NK-92 treated with Interleukin-12 subunit alpha and Interleukin-12 subunit beta, amount 100 ng/mL, for 24 hours (cell line): ENCODE measurements at places on chromosomes 3 and 15.

DNA sequence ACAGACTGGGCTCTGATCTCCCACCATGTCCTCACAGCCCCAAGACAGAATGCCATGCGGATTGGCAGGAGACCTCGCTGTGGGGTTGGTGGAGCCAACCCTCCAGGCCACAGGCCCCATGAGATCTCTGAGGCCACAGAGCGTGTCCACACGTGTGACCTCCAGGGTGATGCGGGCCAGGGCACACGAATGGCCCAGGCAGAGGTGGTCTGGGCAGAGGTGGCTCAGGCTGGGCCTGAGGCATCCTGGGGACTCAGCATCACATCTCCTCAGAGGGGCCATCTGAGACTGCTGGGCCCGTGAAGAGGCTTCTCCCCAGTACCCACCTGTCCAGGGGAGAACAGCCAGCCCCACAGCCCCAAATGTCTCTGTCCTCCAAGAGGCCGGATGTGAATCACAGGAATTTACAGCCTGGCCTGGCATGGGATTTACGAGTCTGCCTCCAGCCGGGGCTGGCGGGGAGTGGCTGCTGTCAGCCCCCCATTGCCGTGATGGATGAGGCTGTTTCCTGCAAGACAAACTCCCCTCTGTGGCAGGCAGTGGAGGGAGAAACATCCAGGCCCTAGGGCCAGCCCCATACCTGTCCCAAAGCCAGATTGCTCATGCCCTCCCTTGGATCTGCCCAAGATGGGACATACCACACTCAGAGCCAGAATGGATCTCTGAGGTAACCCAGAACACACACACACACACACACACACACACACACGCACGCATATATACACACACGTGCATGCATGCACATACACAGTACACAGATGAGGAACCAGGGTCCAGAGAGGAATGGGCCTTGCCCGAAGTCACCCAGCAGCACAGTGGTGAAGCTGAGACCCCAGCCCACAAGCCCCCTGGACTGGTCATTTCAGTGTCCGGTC lies 208.3 kb downstream of the TBC1D2B start:
- no peak for DNase-seq

DNA sequence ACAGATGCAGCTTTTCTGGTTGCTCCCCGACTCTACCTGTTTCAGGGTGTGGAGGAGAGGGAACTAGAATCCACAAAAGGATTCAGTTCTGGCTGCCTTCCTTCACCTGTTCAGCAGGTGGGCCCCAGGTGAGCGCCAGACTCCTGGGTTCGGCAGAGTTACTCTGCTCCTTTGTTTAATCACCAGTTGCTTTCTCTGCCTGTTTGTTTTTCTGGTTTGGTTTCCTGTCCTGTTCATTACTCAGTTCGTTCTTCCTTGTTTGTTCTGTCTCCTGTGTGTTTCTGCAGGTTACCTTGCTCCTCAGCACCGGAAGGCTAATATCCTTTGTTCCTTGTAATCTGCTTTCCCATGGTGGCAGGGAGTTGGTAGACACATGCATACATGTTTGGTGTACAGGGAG lies 508.5 kb upstream of the ATP11B start:
- DNase-seq = no peak

DNA sequence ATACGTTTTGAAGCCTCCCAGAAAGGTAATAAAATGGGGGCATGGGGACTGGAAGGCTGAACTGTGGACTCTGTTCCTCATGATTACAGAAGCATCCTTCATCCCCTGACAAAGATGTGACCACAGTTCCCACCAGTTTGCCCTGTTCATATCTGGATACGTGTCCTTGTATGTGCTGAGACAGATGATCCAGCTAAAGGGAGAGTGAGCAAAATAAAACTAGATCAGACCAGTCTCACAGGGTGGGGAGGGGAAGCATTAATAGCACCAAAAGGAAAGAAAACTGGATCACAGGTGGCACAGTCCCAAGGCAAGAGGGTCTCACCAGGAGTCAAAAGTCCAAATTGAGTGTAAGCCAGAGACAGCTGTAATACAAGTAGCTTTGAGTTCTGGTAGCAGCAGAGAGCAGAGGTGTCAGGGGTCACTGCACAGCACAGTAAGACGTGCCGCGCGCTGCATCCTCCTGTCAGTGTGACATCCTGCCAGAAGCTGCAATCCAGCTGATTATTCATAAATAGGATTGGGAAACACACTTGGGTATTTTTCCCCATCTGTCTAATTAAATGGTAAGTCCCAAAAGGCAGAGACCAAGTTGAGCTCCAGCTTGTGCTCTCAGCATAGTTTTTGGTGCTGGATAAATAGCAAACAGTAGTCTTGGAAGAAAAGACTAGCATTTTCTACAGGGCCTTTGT lies 560.0 kb upstream of the CFAP20DC start:
- no peak for DNase-seq

DNA sequence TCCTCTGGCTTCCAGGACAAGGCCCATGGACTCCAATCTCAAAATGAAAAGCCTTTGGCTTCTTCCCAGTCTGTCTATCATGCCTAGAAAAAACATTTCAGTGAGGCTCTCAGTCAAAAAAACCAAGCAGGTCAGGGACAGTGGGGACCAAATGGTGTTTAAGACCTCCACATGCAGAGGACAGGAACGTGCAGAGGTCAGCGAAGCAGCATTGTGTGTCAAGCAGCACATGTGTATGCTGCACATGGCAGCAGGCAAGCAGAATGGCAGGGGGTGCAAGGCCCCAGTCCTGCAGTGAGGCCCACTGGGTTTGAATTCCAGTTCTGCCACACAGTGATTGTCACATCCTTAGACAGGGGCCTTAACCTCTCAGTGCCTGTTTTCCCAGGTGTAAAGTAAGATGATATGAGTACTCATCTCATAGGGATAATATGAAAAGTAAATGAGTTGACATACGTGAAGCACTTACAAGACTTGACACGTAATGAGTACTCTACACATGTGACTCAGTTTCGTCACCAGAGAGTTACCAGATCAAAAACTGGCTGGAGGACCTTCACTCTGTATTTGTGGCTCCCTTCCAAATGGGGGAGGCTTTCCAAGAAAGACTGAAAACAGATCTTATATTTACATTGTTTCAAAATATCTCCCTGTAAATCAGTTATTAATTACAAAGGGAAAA lies 11.2 kb downstream of the STIMATE start:
- DNase-seq = no peak

DNA sequence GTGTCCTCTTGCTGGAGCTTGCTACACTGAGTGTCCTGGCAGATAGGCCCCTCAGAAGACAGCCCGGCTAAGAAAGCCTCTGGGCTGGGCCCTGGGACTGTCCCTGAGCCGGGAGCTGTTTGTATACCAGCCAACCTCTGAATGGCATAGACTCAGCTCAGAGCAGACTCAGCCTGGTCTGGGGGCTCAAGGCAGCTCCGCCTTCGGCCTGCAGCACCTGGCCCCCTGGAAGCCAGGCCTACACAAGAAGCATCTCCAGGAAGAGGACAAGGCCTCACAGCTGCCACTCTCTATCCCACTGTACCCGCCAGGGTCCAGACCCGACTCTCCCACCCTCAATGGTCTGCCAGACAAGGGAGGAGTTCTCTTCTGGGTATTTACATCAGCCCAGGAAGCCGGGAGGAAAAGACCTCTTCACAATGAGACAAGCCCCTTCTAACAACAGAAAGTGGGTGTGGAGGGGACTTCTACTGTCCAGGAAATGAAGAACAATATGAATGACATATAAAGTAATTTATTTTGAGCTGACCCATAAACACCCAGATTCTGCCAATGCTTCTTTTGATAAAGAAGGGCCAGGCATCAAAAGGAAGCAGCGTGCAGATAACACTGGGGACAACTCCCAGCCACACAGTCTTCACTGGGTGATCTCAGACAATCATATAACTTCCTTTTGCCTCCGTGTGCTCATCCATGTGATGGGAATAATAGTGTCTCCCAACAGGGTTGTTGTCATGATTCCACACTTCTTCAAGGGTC lies 110.2 kb downstream of the TPRA1 start:
- DNase-seq = no peak

DNA sequence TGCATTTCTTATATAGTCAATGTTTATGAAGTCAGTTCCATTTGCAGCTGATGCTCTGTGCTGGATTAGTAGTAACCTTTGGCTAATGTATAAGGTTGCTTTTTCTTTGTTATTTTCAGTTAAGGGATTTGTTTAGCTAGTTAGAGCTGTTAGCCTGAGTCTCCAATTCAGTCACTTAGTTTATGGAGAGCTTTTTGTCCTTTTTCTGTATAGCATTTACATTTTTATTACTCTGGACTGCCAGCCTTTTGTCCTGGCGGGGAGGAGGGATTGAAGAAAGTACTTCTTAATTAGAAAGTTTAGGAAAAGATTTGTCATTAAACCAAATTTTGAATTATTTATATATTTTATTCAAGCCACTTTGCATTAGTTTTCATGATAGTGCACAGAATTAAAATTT lies 52.0 kb downstream of the DNAJC13 start:
- DNase-seq = no peak

GRCh38 chr3:197866035-197866434 lies 75.0 kb downstream of the LRCH3 start:
- no peak for DNase-seq

DNA sequence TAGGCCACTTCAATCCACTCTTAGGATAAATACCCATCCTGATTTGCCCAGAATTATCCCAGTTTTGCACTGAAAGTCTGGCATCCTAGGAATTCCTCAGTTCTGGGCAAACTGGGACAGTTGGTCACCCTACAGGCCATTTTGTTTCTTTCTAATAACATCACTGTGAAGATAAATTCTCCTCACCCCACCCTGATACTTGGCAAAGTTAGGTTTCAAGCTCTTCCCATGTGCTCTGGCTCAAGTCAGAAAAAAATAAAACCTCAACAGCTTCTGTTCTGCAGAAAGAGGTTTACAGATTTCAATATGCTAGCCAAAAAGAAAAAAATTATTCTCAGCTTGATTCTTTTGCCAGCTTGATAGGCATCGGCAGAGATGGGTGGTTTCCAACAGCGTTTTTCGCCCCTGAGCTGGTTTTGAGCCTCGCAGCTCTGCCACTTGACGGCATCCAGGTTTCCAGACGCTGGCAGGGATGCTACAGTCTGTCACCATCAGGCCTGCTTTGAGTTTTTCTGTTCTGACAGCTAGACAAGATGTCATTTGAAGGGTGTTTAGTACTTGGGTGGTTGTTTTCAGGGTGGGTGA lies 171.4 kb downstream of the SSR3 start:
- no peak for DNase-seq

- DNase-seq = no peak
Measured at GRCh38 chr15:50358845-50359244, 3.8 kb upstream of the GABPB1 start.

- DNase-seq = no peak
Measured at GRCh38 chr3:48544141-48544540, 12.5 kb downstream of the PFKFB4 start.

GRCh38 chr3:123792473-123793201 lies 91.5 kb downstream of the MYLK start:
- DNase-seq = no peak

DNA sequence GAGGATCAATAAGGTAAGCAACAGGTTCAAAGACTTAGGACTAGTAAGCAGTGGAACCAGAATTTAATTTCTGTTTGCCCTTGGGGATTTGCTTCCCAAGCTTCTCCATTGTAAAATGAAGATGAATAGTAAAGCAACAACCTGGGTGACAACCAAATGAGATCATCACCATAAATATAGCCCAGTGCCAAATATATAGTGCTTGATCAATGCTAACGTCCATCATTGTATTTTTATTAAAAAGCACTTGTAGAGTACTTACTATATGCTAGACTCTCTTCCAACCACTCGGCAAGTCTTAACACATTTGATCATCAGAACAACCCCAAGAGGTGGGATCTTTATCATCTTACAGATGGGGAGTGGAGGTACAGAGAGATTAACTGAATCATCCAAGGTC lies 51.5 kb upstream of the NMNAT3 start:
- no peak for DNase-seq

DNA sequence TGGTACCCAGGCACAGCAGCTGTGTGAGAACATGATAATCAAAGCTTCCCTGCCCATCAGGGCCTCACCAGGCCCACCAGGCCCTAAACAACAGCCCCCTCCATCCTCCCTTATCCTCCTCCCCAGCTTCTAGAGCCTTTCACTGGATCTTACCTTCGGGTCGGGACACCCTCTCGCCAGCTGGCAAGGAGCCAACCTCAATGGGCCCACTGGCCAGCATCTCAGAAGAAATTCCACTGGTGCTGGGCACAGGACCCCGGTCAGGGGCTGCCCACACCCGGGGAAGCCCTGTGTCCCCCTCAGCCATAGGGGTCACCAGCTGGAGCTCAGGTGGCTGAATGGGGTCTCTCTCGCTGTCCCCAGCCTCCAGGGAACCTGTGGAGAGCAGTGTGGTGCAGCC lies 6.8 kb upstream of the QARS1 start:
- DNase-seq = no peak

- no peak for DNase-seq
Measured at GRCh38 chr3:59456852-59457485, 407.1 kb upstream of the CFAP20DC start.

GRCh38 chr15:61946778-61947177 lies 113.5 kb downstream of the VPS13C start:
- DNase-seq = no peak

- no peak for DNase-seq
Measured at GRCh38 chr3:146589899-146590508, 15.1 kb downstream of the PLSCR5 start.

DNA sequence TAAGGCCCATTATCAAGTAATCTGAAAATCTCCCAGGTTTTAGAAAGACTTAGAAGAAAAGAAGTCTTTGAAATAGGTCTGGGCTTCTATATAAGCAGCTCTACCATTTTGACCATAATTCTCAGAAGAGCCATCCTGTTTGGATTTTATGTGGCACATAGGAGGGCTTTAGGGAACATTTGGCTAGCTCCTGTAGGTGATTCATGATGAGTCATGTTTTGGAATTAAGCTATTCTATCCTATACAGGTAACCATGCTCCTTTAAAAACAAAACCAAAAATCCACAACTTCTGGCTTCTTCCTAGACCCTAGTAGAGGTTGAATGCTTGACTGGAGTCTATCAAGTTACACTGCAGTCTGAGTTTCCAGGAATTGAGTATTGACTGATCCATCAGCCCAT lies 8.9 kb downstream of the SST start:
- no peak for DNase-seq

- no peak for DNase-seq
Measured at GRCh38 chr3:14810801-14811661, 7.7 kb upstream of the FGD5 start.

DNA sequence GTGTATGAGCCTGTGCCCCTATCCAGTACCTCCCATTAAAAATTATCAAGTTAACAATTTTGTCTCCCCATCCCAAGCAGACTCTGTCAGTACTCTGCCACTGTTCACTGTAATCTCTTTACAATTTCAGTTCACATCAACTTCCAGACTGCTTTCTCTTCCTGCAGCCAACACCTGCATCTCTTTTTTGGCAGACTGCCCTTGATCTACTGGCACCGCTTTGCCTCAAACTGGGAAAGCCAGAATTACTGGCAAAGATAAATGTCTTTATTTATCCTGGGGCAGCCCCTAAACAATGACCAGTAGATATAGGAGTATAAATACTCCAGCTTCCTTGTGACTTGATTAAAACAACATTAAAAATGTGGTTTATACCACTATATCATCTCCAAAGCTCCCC lies 494.1 kb downstream of the ZNF385D start:
- DNase-seq = no peak

GRCh38 chr15:77773903-77774302 lies 141.2 kb upstream of the LINGO1 start:
- no peak for DNase-seq
